ENCODE measurements at places on chromosomes 3 and 15. TPM values are rescaled to one million over a fixed set of nuclear protein-coding genes. Genes with fewer than 3 reads are reported as not detected.
A peak's percentile ranks its signal among the peaks of the same experiment; 100 is the strongest.

TFG gene
- total RNA-seq = 52.6 TPM

SLC12A1 gene
- total RNA-seq = not detected

CYP19A1 gene
- 3.9 TPM for total RNA-seq

OXTR gene
- total RNA-seq = 3.6 TPM

IFT122 gene
- total RNA-seq = 16.9 TPM

CYP8B1 gene
- not detected for total RNA-seq

GRAMD2A gene
- total RNA-seq = 0.77 TPM

DNA sequence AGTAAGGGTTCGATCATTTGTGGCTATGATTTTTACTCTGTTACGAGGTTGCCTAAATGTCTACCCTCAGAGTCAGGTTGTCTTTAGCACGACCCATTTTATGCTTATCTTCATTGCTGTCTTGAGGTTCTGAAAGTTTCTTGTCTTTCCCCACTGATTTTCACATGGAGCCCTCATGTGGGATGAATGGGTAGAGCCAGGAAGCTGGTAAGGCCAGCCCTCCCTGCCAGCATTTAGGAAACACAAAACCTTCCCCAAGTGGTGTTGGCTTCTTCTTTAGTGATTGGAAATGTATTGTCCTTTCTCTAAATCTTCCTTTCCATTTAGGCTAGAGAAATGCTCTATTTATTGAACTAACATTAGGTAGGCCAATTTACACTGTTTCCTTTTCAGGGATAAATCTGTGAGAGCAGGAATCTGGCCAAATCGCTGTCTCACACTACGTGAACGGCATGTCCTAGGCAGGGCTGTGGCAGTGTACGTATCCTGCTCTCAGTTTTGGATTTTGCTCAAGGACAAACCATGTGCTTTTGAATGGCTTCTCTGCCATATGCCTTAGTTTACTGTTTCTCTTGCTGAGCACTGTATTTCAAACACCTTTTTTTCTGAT, 43.7 kb downstream of the MYZAP start:
- DNase-seq = no peak

DNA sequence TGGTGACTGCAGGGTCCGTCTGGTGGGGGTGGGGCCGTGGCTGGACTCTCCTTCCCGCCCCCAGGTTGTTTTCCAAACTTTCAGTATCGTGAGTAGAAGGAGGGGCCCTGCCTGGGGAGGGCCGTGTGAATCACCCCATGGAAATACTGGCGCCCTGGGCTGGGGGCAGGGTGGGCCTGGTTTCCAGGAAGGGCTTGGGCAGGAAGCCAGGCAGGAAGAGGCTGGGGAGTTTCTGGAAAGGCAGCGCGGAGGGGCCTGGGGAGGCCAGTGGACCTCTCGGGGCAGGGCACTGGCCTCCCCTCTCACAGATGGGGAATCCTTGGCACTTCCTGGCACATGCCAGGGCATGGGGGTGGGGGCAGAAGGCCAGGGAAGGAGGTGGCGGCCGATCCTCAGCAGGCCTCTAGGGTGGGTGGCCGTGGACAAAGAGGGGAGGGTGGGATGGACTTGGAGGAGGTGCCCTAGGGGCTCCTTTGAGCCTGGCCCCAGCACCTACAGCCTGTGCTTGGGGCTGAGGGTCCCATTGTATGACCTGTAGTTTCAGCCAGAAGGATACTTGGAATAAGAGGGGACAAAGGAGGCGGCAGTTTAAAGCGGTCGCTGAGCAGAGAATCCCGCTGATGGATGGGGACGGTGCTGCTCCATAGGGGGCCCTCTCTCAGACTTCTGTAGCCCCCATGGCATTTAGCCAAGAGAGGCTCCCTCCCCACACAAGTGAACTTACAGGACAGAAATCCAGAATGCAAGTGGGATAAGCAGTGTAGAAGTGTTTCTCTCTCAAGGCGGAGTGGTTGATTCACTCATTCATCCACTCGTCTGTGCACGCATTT, 56.5 kb upstream of the GATA2 start:
- DNase-seq = peak; percentile 68

GRCh38 chr3:127962937-127963336, 47.9 kb downstream of the KBTBD12 start:
- no peak for DNase-seq

DNA sequence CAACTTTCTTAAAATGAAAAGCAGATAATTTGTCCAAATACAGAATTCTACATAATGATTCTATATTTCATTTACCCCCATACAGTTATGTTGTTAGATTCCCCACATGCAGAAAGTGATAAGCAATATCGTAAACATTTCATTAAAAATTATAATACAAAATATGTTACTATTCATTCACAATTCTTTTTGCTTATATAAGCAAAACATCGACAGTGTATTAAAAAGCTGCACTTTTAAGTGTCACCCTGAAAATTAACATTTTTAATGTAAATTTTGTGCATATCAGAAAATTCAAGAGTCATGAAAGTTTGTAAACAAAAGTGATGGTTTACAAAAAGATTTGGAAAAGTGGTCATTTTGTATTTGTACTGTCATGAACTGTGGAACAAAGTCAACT, 19.2 kb downstream of the TMEM212 start:
- no peak for DNase-seq

- no peak for DNase-seq
Observed at GRCh38 chr15:48904758-48905157, 26.8 kb downstream of the EID1 start.

- no peak for DNase-seq
Observed at GRCh38 chr3:137163241-137163871, 205.6 kb downstream of the IL20RB start.

GRCh38 chr3:103554451-103554850, 1119.6 kb downstream of the ZPLD1 start:
- DNase-seq = no peak

DNA sequence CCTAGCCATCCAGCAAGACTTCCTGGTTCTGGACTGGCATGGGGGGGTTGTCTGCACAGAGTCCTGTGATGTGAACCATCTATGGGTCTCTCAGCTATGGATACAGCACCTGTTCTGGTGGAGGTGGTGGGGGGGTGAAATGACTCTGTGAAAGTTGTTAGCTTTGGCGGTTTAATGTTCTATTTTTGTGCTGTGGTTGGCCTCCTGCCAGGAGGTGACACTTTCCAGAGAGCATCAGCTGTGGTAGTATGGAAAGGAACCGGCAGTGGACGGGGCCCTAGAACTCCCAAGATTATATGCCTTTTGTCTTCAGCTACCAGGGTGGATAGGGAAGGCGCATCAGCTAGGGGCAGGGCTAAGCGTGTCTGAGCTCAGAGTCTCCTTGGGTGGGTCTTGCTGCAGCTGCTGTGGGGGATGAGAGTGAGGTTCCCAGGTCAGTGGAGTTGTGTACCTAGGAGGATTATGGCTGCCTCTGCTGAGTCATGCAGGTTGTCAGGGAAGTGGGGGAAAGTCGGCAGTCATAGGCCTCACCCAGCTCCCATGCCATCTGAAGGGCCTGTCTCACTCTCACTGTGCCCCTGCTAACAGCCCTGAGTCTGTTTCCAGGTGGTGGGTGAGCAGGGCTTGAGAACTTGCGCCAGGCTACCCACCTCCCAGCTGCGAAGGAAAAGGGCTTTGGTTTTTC, 7.1 kb upstream of the LARS2 start:
- DNase-seq = no peak

GRCh38 chr3:133927540-133928066, 31.9 kb upstream of the RAB6B start:
- peak; percentile 29 for DNase-seq

DNA sequence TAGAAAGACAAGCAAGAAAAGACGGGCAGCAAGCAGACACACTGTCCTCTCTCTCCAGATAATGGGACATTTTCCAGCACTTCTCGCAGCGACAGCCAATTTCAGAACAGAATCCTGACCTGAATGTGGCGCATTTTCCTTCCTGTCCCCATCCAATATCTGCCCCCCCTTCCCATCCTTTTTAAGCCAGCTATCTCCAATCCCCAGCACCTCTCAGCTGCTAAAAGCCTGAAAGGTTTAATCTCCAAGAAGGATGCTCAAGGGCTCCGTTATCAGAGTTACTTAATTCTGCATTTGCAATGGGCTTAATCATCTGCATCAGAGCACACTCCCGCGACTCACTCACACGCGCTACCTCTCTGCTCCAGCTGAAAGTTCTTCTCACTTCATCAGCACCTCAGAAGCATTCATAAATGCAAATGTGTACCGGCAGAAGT, 50.5 kb downstream of the SRGAP3 start:
- DNase-seq = peak; percentile 11

DNA sequence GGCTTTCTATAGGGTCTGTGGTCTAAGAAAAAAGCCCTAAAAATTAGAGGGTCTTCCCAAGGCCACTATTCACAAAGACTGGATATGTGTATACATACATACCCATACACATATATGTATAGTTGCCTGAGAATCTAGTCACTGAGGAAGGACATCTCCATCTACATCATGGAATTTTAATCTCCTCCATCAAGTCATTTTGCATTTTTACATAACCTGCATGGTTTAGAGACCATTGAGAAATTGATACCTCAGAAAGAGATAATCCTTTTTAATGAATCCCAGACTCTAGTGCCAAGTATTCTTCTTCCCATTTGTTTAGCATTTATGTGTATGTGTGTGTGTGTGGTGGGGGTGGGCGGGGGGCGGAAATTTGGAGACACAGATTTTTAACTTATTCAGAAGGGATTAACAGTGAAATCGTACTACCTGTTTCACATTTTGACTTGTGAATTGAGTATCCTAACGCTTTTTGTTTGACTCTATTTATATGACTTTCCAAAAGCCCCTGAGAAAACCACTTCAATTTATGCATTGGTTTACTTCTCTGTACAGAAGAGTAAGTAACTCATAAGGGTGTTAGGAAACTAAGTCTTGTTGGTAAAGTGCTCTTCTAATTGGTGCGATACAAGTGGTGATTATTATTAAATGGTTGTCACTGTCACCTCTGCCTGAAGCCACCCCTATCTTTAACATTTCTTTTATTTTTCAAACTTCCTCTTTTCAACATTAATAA, 166.9 kb downstream of the MEIS2 start:
- DNase-seq = no peak

- DNase-seq = no peak
Observed at GRCh38 chr15:60773255-60773654, 294.3 kb upstream of the ICE2 start.

- DNase-seq = peak; percentile 88
Observed at GRCh38 chr15:33278816-33279612, 31.8 kb upstream of the RYR3 start.

- DNase-seq = no peak
Observed at GRCh38 chr3:117285737-117286136, 576.2 kb downstream of the TUSC7 start.

DNA sequence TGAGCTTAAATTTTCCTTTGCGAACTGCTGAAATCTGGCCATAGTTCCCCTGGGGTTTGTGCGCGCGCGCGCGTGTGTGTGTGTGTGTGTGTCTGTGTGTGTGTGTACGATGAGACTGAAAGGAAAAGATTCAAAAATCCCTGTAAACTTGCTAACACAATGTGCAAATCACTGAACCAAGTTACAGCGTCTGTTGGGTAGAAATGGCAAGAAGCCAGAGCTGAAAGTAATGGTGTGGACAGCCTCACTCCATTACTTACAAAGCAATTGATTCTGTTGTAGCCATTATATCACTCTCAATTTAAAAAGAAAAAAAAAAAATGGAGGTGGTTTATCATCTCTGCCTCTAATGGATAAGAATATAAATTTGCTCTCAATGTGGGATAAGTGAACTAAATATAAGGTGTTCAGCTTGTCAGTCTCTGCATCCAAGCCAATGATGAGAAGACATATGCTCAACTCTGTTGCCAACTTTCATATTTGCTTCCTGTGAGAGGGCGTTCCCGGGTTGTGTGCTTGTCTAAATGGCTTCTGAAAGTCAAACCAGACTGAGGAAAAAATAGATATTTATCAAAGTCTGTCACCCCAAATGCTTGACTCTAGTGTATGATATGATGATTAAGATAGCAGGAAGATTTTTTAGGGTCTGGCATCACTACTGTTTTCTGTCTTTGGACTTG, 422.2 kb downstream of the ZNF385D start:
- DNase-seq = no peak

DNA sequence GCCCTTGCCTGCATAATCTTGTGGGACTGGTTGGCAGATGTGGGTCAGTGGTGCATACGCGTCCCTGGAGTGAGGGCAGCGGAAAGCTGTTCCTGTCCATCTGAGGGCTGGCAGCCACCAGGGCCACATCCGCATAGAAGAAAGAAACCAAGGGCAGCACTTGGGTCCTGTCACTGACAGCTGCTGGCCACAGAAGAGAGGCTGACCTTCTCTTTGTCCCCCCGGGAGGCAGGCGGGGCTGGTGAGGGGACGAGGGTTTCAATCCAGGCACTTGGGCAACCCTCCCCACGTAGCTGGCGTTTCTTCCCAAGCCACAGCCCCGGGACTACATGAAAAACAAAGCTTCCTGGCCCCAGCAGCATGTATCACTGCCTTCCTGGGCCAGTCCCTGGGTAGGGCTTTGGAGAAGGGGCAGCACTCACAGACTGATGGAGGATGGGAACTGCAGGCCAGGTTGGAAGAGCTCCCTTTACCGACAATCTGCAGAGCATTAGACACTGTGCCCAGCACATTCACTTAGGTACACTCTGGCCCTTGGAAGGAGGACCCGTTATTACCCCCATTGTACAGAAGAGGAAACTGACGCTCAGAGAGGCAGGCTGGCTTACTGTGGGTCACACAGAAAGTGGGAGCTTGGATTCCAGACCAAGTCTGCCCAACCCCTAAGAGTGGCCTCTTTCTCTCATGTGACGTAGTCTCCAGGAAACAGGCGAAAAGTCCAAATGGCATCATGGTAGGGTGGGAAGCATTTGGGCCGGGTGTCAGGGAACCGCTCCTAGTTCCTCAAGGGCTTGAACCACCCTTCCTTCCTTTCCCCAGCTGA, 78.8 kb upstream of the SLC6A6 start:
- DNase-seq = no peak

- DNase-seq = no peak
Observed at GRCh38 chr3:50390508-50391224, 31.3 kb upstream of the TMEM115 start.

DNA sequence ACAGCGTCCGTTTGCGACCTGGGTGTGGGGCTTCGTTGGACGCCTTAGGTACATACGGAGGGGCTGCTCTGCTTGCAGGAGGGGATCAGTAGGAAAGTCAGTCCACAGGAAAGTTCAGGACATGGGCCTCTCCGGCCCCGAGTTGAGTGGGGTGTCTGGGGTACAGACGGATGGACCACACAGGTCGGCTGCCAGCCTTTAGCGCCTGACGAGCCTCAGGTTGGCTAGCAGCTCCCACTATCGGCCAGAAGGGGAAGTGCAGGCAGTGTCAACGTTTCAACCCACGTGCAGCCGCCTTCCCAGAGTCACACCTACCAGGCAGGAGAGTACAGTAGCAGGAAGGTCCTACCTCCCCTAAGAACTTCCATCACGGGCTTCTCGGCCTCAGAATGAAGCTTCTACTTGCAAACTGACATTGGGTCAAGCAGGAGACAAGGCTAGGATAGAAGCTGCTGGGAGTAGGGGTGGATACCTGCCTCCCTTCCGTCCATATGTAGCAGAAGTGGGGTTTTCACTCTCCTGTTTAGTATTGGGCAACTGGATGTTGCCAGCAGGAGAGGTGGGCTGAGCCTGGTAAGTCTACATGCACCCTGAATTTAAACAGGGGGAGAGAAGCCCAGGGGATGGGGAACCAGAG, 1.8 kb upstream of the SCN5A start:
- peak; percentile 55 for DNase-seq

GRCh38 chr3:190217081-190217480, 96.4 kb upstream of the P3H2 start:
- DNase-seq = peak; percentile 34

Measured in fibroblast of lung (primary cell).